ENCODE measurements at places on chromosomes 4 and X. TPM values are rescaled to one million over a fixed set of nuclear protein-coding genes. Genes with fewer than 3 reads are reported as not detected.

DNA sequence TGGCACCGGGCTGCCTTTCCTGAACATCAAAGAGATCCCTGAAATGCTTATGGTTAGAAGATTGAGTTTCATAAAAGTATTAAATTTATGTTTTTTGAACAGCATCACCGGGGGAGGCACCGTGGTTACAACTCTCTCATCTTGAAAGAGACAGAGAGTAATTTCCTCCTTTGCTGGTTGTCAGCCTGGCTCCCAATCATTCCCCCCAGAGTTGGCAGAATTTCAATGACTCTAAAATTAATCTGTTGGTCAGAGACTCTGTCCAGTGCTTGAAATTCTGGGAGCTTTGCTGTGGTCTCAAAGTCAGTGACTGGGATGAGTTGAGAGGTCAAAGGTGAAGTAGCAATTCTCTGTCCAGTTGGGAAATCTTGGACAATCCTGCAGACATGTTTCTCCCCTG is 135.9 kb downstream of the RAB28 start:
- no peak for DNase-seq

GRCh38 chr4:122086338-122087065 is 65.6 kb upstream of the BLTP1 start:
- DNase-seq: no peak

DNA sequence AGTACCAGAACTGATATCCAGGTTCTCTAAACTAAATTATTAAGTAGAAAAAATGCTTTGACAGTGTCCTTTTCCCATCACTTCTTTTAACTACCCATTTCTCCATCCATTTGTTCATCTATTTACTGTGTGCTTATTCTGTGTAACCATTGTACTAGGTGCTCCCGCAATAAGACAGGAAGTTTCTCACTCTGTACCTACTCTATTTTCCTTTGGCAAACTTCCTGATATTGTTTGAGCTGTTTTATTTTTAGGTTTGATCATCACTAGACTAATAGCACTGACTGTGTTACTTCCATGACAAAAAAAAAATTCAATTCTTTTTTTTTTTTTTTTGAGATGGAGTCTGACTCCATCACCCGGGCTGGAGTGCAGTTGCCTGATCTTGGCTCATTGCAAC is 102.5 kb upstream of the CASK start:
- no peak for DNase-seq

DNA sequence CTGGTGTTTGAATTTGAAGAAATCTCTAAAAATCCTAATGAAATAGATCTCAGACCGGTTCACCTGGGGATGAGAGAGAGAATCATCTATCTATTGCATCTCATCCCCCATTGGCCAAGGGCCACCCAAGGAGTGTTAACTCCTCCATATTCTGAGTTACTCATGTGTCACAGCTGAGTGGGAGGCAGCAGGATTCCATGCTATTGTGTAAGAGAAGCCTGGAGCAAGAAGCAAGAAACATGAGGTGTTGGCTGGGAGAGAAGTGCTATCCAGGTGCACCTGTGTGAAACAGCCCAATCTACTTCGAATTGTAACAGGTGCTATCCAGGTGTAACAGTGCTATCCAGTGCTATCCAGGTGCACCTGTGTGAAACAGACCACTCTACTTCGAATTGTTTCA is 150.3 kb upstream of the MAOA start:
- no peak for DNase-seq

The SPANXA2 gene
- total RNA-seq: not detected
